ENCODE measurements at places on chromosomes 5 and 9. TPM values are rescaled to one million over a fixed set of nuclear protein-coding genes. Genes with fewer than 3 reads are reported as not detected.

DNA sequence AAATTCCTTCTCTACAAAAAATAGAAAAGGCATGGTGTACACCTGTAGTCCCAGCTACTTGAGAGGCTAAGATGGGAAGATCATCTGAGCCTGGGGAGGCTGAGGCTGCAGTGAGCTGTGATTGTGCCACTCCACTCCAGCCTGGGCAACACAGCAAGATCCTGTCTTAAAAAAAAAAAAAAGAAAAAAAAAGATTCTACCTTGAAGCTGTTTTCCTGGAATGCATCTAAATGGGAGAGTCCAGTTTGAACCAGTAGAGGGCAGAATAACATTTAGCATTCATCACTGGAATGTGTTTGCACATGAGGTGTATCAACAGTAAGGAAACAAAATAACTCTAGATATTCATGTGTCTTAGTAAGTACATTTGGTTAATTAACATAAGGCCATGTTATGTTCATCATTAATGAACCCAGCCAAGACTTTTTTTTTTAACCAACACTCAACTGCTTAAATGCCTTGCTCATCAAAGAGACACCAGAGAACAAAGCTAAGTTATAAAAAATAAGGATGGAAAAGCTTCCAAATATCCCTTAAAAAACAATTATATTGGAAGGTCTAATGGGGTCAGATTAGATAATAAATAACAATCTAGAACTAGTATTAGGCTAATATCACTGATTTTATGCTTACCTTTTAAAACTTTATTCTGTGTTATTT is 16.1 kb downstream of the IFNE start:
- peak; percentile 10 for DNase-seq

- no peak for DNase-seq
These were observed 232.2 kb upstream of the GRIN3A start for GRCh38 chr9:101970609-101971008.

GRCh38 chr5:66423484-66423883 is 172.7 kb upstream of the MAST4 start:
- DNase-seq = no peak

The TXNDC8 gene
- total RNA-seq = not detected

The CMBL gene
- total RNA-seq = 17.2 TPM

DNA sequence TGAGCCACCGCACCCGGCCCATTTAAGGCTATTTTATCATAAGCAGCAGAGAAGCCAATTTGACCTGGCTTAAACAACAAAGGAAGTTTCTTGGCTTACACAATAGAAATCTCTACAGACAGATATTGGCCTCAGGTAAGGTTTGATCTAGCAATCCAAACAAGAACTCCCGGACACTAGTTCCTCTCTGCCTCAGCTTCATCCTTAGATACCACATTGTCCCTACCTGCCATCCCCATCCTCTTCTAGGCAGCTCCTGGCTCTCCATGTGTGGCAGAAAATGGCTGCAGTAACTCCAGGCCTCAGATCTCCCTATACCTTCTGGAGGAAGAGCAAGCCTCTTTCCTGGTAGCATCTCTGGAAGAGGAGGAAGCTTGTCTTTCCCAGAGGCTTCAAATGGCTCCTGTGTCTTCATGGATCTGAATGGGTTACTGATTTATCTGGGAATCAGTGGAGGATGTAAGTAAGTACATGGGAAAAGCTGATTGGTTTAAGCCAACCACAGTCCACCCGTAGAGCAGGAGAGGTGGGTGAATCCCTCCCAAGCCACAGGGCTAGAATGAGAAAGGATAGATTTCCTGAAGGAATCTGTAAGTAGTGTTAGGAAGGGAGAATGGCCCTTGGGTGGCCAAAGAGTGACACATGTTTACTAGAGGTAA is 26.7 kb upstream of the AOPEP start:
- no peak for DNase-seq

DNA sequence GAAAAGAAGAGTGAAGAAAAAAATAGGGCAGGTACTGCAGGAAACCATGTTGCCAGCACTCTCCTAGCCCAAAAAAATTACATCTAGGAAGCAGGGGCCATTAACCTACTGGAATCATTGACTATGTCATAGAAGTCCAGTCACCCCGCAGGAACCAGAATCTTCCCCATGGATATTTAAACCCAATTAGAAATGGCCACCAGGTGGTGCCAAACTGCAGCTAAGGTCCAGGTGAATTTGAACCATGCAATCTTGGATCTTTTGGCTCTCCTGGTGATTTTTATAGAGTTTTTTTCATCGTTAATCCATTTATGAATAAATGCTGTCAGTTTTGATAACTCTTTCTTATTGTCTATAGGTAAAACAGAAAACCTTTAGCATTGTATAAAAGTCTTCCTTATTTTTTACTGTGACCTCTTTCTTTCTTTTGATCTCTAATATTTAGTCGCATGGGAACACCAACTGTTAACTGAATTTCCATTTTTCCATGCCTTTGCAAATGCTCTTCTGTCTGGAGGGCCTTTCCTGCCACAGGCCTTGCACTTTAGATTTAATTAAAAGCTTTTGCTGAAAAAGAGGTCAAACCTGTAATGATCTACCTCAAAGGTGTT is 147.5 kb upstream of the FGF10 start:
- DNase-seq = no peak

DNA sequence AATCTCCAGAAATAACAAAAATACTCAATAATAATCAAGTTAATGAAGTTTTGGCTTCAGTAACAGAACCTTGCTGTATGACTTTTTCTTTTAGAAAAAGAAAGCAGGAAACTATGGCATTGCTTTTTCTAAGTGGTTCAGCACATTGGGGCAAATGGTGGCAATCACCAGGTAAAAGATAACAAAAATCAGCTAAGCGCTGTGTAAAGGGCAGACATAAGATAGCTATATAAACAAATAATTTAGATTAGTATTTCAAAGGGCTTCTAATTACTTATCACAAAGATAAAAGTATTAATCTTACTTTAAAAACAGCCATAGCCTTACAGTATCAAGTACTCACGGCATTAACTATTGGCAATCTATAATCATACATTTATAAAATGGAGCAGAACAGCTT is 10.0 kb downstream of the TMEM161B start:
- DNase-seq = no peak

The DHX29 gene
- total RNA-seq = 44.4 TPM

GRCh38 chr5:158410976-158411375 is 552.0 kb upstream of the CLINT1 start:
- no peak for DNase-seq

- no peak for DNase-seq
These were observed 299.3 kb downstream of the ANXA1 start for GRCh38 chr9:73451003-73451402.

GRCh38 chr5:159241946-159242552 is 21.0 kb upstream of the UBLCP1 start:
- DNase-seq = no peak

- DNase-seq = no peak
These were observed 4.5 kb downstream of the TMEM215 start for GRCh38 chr9:32787816-32788215.

The GABRA6 gene
- not detected for total RNA-seq

DNA sequence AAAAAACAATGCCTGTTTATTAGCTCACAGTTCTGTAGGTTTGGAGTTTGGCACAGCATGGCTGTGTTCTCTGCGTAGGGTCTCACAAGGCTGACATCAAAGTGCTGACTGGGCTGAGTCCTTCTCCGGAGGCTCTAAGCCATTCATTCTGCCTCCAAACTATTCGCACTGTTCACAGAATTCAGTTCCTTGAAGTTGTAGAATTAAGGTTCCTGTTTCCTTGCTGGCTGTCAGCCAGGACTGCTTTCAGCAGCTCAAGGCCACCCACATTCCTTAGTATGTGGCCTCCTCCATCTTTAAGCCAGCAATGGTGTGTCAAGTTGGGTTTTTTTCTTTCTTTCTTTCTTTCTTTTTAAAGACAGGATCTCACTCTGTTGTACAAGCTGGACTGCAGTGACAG is 161.9 kb downstream of the CDH6 start:
- DNase-seq = no peak

The IRX4 gene
- total RNA-seq = not detected

DNA sequence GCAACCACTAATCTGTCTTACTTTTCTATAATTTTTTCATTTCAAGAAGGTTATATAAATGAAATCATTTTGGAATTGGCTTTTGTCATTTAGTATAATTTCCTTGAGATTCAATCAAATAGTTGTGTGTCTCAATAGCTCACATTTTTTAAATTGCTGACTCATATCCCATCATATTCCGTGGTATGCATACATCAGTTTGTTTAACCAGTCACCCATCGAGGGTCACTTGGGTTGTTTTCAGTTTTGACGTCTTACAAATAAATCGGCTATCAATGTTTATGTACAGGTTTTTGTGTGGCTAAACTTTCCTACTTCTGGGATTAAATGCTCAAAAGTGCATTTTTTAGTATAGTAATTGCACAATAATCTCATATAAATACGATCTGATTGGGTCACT is 185.5 kb downstream of the TAF11L14 start:
- no peak for DNase-seq

All from urinary bladder (tissue), 4 donors.